ENCODE measurements at places on chromosomes 6 and 20. TPM values are rescaled to one million over a fixed set of nuclear protein-coding genes. Genes with fewer than 3 reads are reported as not detected.

The NFKBIE gene
- 6.6 TPM for polyA plus RNA-seq

- no peak for DNase-seq
Measured at GRCh38 chr20:45269754-45270270, 15.4 kb upstream of the SLPI start.

DNA sequence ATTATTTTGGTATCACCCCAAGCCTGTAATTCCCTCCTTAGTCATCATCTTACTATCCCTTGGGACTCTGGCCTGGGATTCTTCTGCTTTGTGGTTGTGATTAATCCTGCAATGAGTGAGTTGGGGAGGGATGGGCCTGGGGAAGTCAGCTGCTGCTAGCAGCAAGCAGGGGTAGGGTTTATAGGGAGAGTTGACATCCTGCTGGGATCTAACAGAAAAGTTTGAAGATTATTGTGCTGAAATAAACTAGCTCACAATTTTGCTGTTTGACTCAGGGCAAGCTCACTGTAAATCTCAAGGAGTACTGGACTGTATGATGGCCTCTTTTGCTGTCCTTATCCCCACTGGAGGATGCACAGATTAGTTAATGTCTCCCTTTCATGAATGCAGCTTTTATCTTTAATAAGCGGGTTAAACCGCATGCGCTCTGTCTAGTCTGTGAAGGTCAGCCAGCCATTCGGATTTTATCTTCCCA is 83.4 kb downstream of the JARID2 start:
- DNase-seq: peak; percentile 93

GRCh38 chr6:38021029-38021428 is 201.5 kb downstream of the ZFAND3 start:
- no peak for DNase-seq

The BHLHE23 gene
- polyA plus RNA-seq: not detected

DNA sequence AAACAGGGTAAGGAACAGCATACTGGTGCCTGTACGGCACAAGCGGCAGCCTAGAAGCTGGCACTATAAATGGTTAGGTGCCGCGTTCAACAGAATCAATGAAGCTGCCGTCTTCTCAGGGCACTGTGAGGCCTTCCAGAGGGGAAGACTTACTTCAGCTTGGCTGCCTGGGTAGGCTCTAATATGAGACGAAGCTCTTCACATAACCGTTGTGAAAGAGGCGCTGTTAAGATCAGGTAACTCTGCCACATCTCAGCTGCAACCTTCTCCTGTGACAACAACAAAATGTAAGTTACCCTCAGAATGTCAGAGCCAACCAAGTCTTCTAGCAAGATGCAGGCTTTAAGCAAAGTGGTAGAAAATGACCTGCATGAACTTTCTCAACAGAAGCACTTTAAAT is 12.0 kb upstream of the LYRM2 start:
- no peak for DNase-seq

- no peak for DNase-seq
Measured at GRCh38 chr20:25044660-25045342, 13.1 kb downstream of the ACSS1 start.

DNA sequence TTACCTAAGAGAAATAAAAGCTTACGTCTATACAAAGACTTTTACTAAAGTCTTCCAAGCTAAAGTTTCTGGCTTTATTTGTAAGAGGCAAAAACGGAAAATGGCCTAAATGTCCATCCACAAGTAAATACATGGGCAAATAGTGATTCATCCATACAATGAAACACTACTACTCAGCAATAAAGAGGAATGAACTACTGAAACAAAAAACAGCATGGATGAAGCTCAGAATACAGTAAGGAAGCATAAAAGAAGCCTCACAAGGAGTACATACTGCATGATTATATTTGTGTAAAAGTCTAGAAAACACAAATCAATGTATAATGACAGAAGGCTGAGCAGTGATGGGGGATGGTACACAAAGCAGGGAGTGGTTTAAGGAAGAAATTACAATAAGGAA is 84.7 kb downstream of the F13A1 start:
- DNase-seq: no peak

DNA sequence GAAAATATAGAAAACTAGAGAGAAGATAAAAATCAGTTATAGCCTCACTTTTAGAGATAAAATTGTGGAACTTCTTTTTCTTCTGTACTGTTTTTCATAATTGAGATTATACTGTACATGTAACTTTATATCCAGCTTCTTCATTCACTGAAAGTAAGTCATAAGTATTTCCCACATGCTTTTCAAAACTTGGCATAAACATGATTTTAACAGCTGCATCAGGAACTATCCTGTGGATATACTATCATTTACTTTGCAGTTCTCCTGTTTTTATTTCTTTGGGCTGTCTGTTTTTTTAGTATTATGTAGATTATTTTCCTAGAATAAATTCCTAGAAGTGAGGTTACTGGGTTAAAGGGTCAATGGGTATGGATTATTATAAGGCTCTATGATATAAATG is 14.8 kb downstream of the DSTN start:
- no peak for DNase-seq

The RIMS4 gene
- not detected for polyA plus RNA-seq

DNA sequence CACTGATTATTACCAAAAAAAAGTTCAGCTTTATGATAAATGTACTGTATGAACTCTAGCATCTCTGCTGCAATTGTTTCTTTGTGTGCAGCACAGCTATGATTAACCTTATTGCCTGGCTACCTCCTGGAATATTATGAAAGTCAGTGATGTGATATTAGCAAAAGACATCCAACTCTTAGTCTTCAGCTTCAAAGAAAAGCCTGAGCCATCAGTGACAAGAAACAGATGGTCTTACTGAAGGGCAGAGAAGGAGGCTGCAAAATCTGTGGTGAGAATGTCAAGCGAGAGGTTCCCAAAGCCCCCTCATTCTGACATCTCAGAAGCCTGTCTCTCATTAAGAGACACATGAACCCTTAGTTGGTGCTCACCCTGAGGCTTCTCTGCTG is 89.4 kb upstream of the TNFAIP3 start:
- DNase-seq: no peak

- DNase-seq: no peak
Measured at GRCh38 chr6:129701721-129702455, 8.1 kb downstream of the ARHGAP18 start.

- no peak for DNase-seq
Measured at GRCh38 chr6:108235127-108235526, 25.7 kb downstream of the SNX3 start.

- DNase-seq: peak; percentile 12
Measured at GRCh38 chr6:89458704-89459103, 25.8 kb downstream of the ANKRD6 start.

GRCh38 chr6:74598462-74599393 is 607.1 kb downstream of the COL12A1 start:
- DNase-seq: peak; percentile 76

The SLC25A27 gene
- polyA plus RNA-seq: 3.5 TPM

The ECT2L gene
- not detected for polyA plus RNA-seq

DNA sequence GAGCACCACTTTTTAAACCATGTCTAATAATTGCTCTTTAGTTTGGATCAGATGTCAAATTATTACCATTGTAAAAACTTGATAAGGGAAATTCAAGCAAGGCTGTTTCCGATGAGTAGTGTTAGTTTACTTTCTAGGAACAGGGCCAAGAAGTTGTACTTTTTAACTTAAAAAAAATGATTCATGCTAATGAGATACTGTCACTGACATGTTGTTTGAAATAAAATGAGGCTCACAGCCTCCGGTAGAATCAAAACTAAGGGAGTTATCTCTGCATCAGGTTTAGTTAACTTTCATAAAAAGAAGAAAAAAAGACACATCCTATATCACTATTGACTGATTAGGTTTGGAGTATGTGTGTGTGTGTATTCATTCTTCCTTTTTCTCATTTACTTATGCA is 55.2 kb upstream of the SUPT3H start:
- DNase-seq: peak; percentile 54

- DNase-seq: no peak
Measured at GRCh38 chr6:113825781-113826180, 31.4 kb upstream of the MARCKS start.

DNA sequence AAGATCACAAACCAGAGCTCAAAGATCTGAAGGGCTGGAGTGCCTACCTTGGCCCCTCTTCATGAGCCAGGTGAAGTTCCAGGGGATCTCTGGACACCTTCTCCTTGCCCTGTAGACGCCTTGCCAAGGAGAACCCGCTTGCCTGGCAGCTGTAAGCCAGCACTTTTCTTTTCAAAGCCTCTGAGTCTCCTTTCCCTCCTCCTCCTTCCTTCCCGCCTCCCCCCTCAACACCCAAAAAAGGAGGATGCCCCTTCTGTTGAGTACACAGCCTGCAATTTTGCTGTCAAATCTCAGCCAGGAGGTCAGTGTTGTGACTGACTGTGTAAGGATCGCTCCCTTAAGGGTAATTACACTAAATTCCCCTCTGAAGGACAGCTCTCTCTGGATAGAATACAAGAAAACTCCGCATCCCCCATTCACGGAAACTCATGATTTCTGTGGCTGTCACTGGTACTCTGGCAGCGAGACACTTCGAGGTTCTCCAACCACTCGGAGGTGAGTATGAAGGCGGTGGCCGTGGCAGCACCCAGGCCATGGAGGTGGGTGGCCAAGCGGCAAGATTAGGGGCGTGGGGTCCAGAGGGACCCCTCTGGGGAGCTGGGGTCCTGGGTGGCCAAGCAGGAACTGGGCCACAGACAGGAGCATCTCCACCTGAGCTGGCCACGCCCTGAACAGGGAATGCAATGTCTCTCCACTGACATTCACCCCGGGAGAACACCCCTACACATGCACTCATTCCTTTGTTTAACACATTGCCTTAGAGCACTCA is 23.2 kb upstream of the FOXP4 start:
- DNase-seq: no peak

DNA sequence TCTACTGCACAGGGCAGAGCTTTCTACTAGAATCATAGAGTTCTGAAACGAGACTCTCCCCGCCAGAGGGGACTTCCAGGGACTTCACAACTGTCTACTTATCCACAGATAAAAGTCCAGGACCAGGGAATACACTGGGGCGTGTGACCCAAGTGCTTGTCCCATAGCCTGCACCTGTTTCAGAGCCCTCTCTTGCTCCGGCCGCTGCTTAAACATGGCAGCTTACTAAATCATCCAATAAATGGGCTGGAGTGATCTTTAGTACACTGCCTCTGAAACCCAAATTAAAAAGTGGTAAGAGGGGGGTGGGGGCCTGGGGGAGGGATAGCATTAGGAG is 8.9 kb upstream of the RAB44 start:
- DNase-seq: no peak

- no peak for DNase-seq
Measured at GRCh38 chr6:31573239-31574105, 1.4 kb downstream of the LTA start.

- DNase-seq: peak; percentile 90
Measured at GRCh38 chr20:57060407-57061050, 205.9 kb downstream of the BMP7 start.

The LY6G6D gene
- not detected for polyA plus RNA-seq

The ARHGAP18 gene
- 14.9 TPM for polyA plus RNA-seq

GRCh38 chr6:148317739-148318138 is 24.9 kb upstream of the SASH1 start:
- DNase-seq: no peak

GRCh38 chr6:166029506-166029905 is 138.1 kb downstream of the TBXT start:
- DNase-seq: no peak

The ZNF335 gene
- 10.5 TPM for polyA plus RNA-seq

GRCh38 chr20:15937179-15937578 is 636.1 kb downstream of the KIF16B start:
- DNase-seq: no peak

- no peak for DNase-seq
Measured at GRCh38 chr6:40499215-40499614, 87.9 kb downstream of the LRFN2 start.

DNA sequence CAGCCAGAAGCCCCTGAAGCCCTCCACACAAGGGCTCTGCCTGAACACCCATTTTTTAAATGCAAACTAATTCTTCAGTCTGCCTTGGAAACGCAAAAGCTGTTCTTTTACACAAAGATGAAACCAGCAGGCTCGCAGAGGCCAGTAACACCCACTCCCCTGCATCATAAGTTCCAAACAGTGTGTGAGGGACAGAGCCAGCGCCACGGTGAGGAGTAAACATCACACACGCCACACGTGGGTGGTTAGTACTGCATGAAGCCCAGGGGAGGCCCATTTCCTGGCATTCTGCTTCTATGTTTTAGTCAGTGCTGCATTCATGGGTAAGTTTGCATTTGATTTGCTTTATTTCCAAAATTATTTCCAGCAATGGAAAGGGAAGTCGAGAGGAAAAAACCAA is 217.7 kb upstream of the RIN2 start:
- no peak for DNase-seq

- no peak for DNase-seq
Measured at GRCh38 chr6:22362361-22362760, 65.5 kb upstream of the PRL start.

The WFDC10B gene
- not detected for polyA plus RNA-seq

DNA sequence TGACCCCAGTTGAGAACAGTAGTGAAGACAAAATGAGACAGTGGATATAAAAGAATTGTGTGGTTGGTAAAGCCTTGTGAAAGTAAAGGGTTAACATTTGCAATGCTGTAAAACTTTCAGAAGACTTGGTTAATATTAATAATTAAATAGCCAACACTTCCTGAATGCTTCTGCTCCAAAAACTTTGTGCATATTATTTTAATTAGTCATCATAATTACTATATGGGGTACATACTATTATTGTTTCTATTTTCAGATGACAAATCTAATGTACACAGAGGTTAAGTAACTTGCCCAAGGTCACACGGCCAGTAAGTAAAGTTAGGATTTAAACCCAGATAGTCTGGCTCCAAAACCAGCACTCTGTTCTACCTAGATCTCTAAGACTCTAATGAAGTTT is 291.3 kb downstream of the OGFRL1 start:
- DNase-seq: no peak

The CCR6 gene
- not detected for polyA plus RNA-seq

DNA sequence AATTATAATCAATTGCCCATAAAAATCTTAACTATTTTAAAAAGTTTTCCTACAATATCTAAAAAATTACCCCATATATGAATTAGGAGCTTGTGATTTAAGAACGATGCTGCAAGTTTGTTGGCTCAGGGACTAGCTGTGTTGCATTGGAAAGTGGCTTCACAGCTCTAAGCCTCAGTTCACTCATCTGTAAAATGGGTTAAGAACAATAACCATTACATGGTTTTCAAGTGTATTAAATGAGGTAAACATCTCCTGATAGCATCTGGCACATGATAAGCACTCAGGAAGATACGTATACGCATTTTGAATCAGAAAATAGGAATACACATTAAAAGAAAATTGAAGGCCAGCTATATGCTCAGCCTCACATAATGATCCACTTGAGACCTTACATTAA is 76.4 kb downstream of the ARHGAP18 start:
- no peak for DNase-seq

GRCh38 chr20:21661488-21662055 is 43.9 kb upstream of the PAX1 start:
- no peak for DNase-seq

The CTCFL gene
- polyA plus RNA-seq: not detected

Measured in mammary epithelial cell (primary cell).